ENCODE measurements at places on chromosomes 16 and 17. TPM values are rescaled to one million over a fixed set of nuclear protein-coding genes. Genes with fewer than 3 reads are reported as not detected.

DNA sequence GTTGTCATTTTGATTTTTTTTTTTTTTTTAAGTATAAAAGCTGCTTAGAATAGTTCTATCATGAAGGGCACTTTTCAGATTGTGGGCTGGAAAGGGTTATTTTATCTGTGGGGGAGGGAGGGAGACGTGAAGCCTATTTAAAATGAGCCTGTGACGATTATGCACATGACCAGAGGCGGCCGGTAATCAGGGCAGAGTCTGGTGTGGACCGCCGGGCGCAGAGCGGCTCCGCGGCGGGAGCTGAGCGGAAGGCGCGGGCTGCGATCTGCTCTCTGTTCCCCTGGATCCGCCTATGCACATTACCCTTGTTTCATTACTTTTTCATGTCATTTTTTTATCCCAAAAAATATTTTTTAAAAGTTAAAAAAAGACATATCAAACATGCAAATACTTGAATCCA is 23.5 kb downstream of the TMC6 start:
- no peaks in the 10 kb centered on the region for H3K4me1 ChIP-seq
- peaks cover 70% of the 10 kb centered on the region for H3K36me3 ChIP-seq
- no peak overlapping the region for H3K27ac ChIP-seq
- no peak for DNase-seq
- H3K4me3 ChIP-seq = no peak overlapping the region
- H3K27me3 ChIP-seq = no peaks in the 10 kb centered on the region

GRCh38 chr16:15644267-15644961 is 1.5 kb upstream of the MARF1 start:
- peak overlapping the region; percentile 100 for H3K27ac ChIP-seq
- no peak overlapping the region for H3K4me3 ChIP-seq
- no peaks in the 10 kb centered on the region for H3K36me3 ChIP-seq

- H3K4me3 ChIP-seq = no peak overlapping the region
- H3K4me1 ChIP-seq = no peaks in the 10 kb centered on the region
- H3K27ac ChIP-seq = no peak overlapping the region
- no peaks in the 10 kb centered on the region for H3K27me3 ChIP-seq
Observed at GRCh38 chr17:54404259-54404658, 496.4 kb upstream of the TOM1L1 start.

- H3K36me3 ChIP-seq = no peaks in the 10 kb centered on the region
- H3K27me3 ChIP-seq = no peaks in the 10 kb centered on the region
- H3K4me3 ChIP-seq = no peak overlapping the region
- H3K4me1 ChIP-seq = no peaks in the 10 kb centered on the region
- DNase-seq = no peak
Observed at GRCh38 chr17:73042809-73043685, 49.4 kb downstream of the SLC39A11 start.

CLEC3A gene
- total RNA-seq = not detected

Measured in natural killer cell (primary cell).